ENCODE measurements at places on chromosomes 7 and 10.

GRCh38 chr7:22207724-22208225 is 149.2 kb downstream of the RAPGEF5 start:
- DNase-seq, result no peak

- no peak for DNase-seq
Observed at GRCh38 chr7:107035446-107035845, 9.1 kb upstream of the PRKAR2B start.

GRCh38 chr7:88599528-88599927 is 160.0 kb upstream of the ZNF804B start:
- no peak for DNase-seq

- no peak for DNase-seq
Observed at GRCh38 chr7:94706996-94707740, 51.2 kb upstream of the SGCE start.

- no peak for DNase-seq
Observed at GRCh38 chr7:98354511-98355249, 46.2 kb downstream of the BAIAP2L1 start.

GRCh38 chr10:129552119-129552518 is 85.1 kb downstream of the MGMT start:
- no peak for DNase-seq

DNA sequence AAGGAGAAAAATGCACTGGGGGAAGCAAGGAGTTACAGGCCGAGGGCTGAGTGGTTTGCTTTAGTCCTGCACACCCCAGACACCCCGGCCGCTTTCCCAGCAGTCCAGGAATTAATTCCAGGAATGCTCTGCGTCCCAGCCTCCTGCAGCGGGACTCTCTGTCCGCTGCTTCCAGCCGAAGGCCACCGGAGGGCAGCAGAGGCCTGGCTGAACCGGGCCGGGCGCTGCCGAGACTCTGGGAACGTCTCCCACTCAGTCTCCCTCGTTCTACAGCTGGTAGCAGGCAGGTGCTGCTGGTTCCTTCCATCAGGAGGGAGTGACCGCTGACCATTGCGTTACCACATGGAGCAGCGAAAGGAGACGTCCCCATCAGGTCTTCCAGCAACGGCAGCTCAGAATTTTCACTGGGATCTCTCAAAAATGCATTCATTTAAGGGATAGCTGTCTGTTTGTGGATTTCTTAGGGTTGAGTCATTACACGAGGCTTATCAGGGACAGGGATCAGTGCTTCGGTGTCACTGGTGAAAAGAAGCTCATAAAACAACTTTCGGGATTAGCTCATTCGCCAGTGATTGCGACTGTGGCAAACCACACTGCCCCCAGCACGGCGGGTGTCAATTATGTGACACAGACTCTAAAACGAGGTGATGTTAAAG is 24.9 kb upstream of the PITRM1 start:
- DNase-seq, result peak; percentile 35

DNA sequence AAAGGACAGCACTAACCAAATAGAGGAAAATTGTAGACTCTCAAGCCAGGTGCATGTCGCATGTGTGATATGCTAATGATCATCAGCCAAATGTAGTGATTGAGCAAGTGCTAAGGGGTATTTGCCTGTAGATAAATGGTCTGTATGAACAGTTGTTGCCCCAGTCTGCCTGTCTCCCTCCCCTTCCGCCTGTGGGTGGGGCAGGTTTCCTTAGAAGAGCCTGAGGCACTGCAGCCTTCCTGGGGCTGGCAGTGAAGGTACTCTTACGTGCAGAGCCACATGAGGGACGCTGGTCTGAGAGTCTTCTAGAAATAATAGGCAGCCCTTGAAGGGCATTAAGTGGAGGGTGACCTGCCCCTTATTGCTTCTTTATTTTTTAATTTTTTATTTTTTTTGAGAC is 152.1 kb downstream of the SNX10 start:
- DNase-seq, result peak; percentile 61

DNA sequence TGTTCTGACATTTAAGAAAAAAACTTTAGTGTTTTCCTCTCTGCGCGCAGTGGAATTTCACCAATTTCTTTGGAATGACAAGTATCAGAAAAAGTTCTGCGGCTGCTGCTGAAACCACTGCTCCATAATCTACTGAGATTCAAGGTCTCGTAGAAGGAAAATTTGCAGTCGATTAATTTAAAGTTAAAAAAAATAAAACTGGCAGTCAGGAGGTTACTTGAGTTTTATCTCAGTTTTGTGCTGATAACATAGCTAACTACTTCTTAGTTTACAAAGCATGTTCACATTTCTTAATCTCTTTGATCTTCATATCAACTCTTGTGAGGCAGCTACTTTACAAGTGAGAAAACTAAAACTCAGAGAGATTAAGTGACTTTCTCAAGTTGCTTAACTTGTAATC is 18.2 kb upstream of the CALD1 start:
- DNase-seq, result no peak

DNA sequence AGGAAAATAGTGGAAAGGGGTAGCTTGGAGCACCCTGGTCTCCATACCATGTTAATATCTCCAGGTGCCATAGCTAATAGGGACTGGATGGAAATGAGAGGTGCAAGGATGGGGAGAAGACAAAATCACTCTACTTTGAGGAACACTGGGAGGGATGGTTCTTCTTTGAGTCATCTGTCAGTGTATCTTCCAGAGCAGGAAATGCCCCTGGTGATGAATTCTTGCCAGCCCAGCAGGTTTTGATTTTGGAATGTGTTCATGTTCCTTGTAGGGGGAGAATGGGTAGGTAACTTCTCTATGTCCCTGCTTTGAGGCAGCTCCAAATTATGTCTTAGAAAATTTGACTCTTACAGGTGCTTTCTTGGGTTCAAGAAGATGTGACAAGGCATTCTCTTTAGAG is 177.0 kb upstream of the GLI3 start:
- DNase-seq, result no peak

GRCh38 chr7:134694299-134694698 is 47.6 kb downstream of the BPGM start:
- no peak for DNase-seq

DNA sequence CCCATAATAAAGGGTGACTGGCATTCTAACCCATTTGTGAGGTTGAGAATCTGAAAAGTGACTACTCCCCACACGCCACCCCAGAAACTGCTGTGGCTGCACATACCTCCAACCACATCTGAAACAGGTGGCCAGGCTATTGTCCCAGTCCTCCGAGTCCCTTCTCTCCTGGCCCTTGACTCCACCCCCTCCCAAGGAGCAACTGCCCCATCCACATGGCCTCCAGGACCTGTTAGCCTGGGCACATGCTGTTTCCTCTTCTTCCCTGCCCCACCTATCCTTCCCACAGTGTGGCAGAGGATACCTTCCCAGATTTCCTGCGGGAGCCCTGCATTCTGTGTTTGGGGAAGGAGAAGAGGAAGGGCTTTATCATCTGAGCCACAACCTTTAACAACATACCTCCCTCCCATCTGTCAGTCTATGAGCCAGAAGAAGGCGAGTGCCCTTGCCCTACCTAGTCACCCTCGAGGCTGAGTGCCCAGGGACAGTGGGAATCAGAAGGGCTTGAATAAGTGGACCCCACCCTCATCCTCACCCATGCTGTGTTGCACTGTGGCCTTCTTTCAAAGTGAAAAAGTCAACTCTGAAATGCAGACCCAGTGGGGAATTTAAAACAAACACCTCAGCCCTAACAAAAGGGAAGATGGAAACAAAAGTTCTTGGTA is 11.9 kb downstream of the STEAP1B start:
- no peak for DNase-seq

- DNase-seq, result no peak
Observed at GRCh38 chr7:149833495-149834130, 4.6 kb upstream of the ZNF862 start.

- no peak for DNase-seq
Observed at GRCh38 chr7:90709501-90710465, 113.7 kb downstream of the CDK14 start.

DNA sequence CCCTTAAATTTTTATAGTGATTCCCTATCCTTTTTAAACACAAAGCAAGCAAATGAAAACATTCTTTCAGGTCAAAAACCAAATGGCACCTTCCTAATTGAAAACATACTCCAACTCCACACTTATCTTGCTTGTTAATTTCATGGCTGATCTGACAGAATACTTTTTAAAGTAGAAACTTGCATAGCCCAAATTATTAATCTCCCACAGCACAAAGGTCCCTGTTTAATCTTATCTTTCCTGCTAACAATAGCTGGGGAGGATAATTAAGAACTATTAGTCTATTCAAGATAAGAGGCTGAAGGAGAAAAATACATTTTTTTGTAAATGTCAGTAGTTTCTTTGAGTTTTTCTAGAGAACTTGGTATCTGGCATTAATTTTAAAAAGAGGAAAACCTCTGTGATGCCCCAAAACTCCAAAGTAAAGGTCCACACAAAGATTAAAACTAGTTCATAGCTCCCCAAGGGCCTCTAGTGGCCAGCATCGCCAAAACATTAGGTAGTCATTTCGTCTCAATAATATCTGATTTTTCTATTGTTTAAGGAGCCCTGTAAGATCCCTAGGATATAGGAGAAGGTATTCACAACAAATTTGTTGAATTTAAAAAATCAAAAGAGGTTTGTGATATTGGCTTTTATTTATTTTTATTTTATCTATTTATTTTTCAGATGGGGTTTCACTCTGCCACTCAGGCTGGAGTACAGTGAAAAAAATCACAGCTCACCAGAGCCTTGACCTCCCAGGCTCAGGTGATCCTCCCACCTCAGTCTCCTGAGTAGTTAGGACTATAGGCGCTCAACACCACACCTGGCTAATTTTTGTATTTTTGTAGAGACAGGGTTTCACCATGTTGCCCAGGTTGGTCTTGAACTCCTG is 14.7 kb downstream of the CDNF start:
- DNase-seq, result peak; percentile 5

DNA sequence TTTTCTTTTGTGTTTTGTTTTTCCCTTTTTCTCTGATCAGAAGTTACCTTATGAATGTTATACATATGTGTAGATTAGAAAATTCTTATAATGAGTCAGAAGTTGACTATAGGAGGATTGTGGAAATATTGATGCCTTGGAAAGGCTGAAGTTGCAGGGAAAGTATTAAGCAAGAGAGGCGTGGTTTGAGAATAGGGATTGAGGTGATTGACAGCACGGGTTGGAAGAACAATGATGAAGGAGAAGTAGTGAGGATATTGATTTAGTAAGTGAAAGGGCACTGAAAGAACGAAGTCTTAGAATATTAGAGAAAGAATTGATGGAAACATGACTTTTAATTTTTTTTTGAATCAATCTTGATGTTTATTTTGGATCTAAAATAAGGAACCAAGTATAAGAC is 176.0 kb downstream of the EXOC4 start:
- no peak for DNase-seq
